ENCODE measurements at places on chromosomes 12 and 14.
A peak's percentile ranks its signal among the peaks of the same experiment; 100 is the strongest.

- DNase-seq: no peak
Observed at GRCh38 chr12:84811291-84811690, 101.3 kb downstream of the SLC6A15 start.

- no peak for DNase-seq
Observed at GRCh38 chr12:47131011-47131410, 51.3 kb upstream of the AMIGO2 start.

DNA sequence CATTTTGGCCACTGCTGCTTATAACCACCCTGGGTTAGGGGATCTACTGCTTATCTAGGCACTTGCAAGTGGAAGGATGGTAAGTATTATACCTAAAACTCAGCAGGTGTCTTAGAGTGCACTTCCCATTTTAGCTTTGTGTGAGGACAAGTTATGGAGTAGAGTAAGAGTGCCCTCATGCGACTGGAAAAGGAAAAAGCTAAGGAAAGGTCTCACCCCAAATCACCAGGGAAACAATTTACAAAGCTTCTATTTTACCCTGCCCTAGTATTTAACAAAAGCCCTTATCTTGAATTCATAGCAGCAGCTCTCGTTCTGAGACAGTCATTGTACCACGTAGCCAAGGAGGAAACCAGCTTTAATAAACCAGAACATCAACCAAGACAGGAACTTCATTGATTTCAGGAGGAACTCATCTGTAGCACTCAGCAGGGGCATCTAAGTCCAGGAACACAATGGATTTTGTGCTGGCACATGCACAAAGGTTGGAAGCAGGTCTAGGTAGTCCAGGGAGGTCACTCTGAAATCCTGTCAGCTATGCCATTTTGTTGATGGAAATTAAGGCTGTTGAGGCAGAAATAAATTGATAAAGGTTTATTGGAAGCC is 2.9 kb downstream of the RDH12 start:
- DNase-seq: peak; percentile 75

DNA sequence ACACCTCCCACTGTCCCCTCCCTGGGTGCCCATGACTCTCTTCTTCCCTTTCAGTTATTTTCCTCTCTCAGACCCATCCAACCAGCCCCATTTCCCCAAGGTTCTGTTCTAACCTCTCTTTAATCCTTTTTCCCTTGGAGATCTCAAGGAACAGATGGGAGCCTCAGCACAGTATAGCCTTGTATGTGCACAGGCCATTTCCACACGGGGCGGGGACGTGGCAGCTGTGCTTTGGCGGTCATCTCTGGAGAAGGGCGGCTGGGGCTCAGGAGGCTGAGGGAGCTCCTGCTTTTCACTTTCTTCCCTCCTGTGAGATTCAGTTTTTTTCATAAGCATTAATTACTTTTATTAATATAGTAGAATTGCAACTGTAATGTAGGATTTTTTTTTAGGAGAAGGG is 212.2 kb downstream of the ZFP36L1 start:
- no peak for DNase-seq

DNA sequence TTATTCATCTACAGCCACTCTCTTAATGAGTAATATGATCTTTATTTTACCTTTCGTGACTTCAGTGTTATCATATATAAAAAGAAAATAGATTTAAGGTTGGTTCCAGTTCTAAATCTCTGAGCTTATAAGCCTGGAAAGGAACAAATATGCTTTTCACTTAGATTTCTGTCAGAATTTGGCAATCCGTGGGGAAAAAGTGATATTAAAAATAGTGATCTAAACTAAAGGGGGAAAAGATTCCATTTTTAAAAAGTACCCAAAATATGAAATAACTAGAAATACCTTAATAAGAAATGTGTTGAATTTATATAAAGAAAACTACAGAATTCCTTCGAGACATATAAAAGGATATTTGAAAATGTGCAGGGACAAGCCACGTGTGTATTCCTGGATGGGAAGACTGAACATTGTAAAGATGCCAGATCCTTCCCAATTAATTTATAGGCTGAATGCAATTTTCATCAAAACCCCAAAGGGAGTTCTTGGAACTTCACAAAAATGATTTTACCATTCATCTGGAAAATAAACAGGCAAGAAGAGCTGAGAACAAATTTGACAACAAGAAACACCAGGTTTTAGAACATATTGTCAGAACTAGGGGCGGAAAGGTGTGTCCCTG is 142.5 kb downstream of the EFCAB11 start:
- DNase-seq: no peak

- DNase-seq: no peak
Observed at GRCh38 chr14:71610149-71610548, 322.1 kb upstream of the RGS6 start.

- DNase-seq: no peak
Observed at GRCh38 chr12:132066345-132066685, 77.8 kb downstream of the DDX51 start.

DNA sequence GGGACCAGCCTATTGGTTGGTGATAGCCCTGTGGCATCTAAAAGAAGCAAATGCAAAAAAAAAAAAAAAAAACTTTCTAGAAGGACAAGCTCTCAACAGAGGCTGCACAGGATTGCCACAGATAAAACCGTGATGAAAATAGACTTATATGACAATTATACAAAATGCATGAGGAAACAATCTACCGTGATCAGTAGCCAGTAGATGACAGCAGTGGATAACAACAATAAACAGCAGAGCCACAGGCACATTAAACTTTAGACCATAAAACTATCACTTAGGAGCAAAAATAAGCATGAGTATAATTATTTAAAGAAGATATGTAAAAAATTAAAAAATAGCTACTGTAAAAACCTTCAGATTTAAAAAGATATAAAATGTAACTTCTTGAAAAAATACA is 183.5 kb upstream of the ABCD2 start:
- no peak for DNase-seq

- DNase-seq: no peak
Observed at GRCh38 chr12:70543444-70543843, 93.8 kb downstream of the PTPRB start.

DNA sequence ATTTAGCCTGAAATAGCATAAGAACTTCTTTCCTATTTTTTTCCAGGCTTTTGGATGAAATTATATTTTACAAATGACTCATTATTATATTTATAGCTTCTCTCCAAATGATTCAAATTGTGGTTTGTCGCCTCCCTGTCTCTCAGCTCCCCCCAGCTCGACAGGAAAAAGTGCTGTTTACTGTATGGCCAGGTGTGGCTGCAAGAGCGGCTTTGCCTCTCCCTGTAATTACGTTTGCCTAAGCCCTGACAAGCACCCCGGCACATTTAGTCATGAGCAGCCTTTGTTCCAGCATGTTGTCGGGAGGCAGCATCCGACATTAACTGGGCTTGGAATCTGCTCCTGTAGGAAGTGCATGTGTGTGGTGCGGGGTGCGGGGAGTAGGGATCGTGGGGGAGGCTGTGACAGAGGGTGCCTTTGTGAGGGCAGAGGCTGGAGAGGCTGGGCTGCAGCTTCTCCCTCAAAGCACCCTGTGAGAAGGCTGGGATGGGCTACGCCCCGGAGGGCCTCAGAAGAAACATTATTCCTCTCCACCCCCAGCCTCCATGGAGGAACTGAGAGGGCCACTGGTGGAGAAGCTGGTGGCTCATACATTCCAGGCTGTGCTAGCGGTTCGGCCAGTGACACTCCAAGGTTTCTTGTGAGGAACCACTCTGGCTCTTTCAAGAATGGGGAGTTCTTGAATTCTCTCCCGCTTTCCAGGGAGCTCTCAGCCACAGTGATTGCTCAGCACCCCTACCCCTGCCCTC is 42.1 kb upstream of the CTDSP2 start:
- DNase-seq: peak; percentile 71

GRCh38 chr12:78959556-78959955 is 95.0 kb downstream of the SYT1 start:
- DNase-seq: no peak

DNA sequence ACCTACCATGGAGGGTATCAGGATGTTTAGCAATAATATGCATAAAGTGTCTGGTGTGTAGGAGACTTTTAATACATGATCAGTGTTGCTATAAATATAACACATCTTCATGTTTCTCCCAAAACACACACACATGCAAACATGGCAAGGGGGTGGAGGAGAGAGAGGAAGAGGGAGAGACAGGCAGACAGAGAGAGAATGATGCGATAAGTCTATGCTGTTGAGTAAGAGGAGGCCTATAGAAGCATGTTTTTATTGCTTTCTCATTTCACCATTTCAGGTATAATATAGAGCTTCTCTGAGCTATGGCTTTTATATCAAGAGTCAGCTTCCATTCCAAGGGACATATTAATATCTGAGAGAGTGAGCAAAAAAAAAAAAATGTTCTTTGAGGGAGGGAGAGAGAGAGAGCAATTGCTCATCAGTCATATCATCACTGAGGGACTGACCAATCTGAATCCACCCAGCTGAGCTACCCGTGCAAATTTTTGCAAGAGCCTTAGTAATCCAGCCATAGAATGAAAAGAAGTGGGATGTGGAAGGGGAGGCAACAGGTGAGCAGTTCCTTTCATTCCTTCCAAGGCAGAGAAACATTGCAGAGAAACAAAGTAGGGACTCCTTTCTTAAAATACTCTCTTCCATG is 54.8 kb upstream of the RASSF8 start:
- no peak for DNase-seq

DNA sequence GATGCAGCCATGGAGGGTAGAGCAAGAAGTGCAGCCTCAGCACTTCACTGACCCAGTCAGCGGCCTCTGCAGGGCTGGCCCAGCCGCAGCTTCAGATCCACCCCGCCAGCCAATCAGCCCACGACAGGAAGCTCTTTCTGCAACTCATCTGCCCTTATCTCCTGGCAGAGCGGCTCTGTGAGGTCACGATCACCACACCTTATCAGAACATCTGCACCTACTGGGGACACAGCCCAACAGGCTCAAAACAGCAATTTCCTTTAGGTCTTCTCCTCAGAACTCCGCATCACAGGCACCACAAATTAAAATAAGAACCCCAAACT is 287.3 kb downstream of the BCL11B start:
- no peak for DNase-seq

DNA sequence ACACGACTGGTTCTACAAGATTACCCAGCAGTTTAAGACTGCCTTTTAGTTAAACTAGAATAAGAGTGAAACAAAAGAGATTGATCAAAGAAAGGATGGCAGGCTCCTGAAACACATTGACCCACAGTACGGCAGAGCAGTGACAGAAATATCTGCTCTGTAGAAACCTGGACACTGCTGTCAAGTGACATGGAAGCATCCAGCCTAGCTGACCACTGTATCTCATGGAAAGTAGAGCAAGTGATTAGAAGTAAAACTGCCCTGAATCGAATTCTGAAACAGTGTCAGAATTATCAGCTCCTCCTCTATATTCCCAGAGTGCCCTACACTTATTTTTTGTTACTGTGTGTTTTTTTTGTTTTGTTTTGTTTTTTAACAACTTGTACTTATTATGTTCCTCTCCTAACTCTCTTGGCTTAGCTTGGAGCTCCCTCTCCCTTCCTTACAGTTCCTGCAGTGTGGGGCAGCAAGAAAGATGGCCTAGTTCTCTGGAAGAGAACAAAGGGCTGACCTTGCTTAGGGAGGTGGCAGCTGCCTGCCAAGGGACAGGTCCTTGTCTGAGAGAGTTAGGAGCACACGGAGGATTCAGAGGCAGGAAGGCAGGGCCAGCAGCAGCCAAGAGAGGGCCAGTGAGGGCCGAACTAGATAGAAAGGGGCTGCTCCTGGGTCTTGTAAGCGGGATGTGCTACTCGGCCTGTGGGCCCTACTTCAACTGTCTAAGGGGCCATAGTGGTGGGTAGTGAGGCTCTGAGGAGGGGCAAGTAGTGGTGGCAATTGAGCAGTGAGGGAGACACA is 97.2 kb downstream of the PTPRR start:
- no peak for DNase-seq

DNA sequence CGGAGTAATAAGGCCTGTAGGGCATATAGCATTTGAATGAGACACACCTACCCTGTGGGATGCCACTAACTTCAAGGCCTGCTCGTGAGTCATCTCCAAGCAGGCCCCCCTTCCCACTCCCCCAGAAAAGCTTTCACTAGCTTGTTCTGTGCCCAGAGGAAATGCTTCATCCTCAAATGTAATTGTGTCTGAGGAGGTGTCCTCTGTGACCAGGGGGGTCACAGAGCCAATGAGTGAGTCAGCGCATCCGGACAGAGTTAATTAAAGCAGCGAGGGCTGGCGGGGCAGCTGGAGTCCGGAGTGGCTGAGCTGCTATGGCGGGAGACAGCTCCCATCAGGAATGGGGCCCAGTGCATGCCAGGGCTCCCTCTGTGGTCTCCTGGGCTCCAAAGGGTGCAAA is 27.0 kb upstream of the ESRRB start:
- no peak for DNase-seq

All from NCI-H187 treated with DMSO at 0.1 percent for 48 hours (cell line).